Vein endothelial cell (primary cell): ENCODE measurements at places on chromosomes 6 and 20. TPM values are rescaled to one million over a fixed set of nuclear protein-coding genes. Genes with fewer than 3 reads are reported as not detected.

Gene OTOR
- not detected in 2 replicates for total RNA-seq

Gene DEFB132
- not detected in 2 replicates for total RNA-seq

Gene MCHR2
- total RNA-seq: not detected in 2 replicates

Gene GPRC6A
- not detected in 2 replicates for total RNA-seq

Gene ENPP4
- 6.2 and 8.0 TPM in 2 replicates for total RNA-seq

Gene ADGRF4
- total RNA-seq: not detected in 2 replicates

Gene LY6G6F
- total RNA-seq: not detected in 2 replicates

Gene EPPIN
- total RNA-seq: not detected in 2 replicates

Gene TBC1D32
- 4.5 and 4.9 TPM in 2 replicates for total RNA-seq

Gene ADTRP
- 4.1 and 7.2 TPM in 2 replicates for total RNA-seq

Gene GJA10
- not detected in 2 replicates for total RNA-seq

Gene MYL9
- total RNA-seq: 7.6 and 13.1 TPM in 2 replicates

Gene UNC93A
- total RNA-seq: not detected in 2 replicates

Gene PI3
- total RNA-seq: not detected in 2 replicates

Gene FAM162B
- 0.33 TPM in 1 of 2 replicates, not detected in the other for total RNA-seq

Gene STAU1
- 80.3 and 84.3 TPM in 2 replicates for total RNA-seq

Gene OPN5
- total RNA-seq: not detected in 2 replicates

Gene POU3F2
- not detected in 2 replicates for total RNA-seq

Gene COL10A1
- not detected in 2 replicates for total RNA-seq

Gene OPRL1
- total RNA-seq: 1.3 and 2.9 TPM in 2 replicates

Gene ETV7
- 0.33 and 0.48 TPM in 2 replicates for total RNA-seq

Gene PPP1R16B
- total RNA-seq: 169 and 210 TPM in 2 replicates

Gene FOXP4
- 6.0 and 7.8 TPM in 2 replicates for total RNA-seq

Gene HCRTR2
- not detected in 2 replicates for total RNA-seq

Gene KIAA1586
- 13.7 and 15.0 TPM in 2 replicates for total RNA-seq

Gene OOEP
- not detected in 2 replicates for total RNA-seq

Gene BACH2
- total RNA-seq: 1.8 and 2.9 TPM in 2 replicates

Gene EDN1
- total RNA-seq: 379 and 612 TPM in 2 replicates

Gene MUC22
- total RNA-seq: not detected in 2 replicates

Gene GRM4
- not detected in 2 replicates for total RNA-seq

Gene TSHZ2
- total RNA-seq: 0.96 and 0.98 TPM in 2 replicates

Gene GPR63
- 0.19 TPM in 1 of 2 replicates, not detected in the other for total RNA-seq

Gene PCK1
- not detected in 2 replicates for total RNA-seq

Gene SLC9A8
- total RNA-seq: 8.2 and 10.4 TPM in 2 replicates

Gene MARCKS
- 269 and 322 TPM in 2 replicates for total RNA-seq

Gene MUC21
- not detected in 2 replicates for total RNA-seq

Gene HLA-DQB1
- total RNA-seq: not detected in 2 replicates

Gene TCP11
- total RNA-seq: 0.33 TPM in 1 of 2 replicates, not detected in the other

Gene DNAH8
- under 0.01 TPM in 2 replicates for total RNA-seq

Gene GPLD1
- total RNA-seq: 0.19 and 0.33 TPM in 2 replicates

Gene SAMD5
- total RNA-seq: 1.3 and 8.8 TPM in 2 replicates

Gene SEC63
- total RNA-seq: 21.9 and 25.6 TPM in 2 replicates
